ENCODE measurements at places on chromosomes 5 and 9. TPM values are rescaled to one million over a fixed set of nuclear protein-coding genes. Genes with fewer than 3 reads are reported as not detected.

Gene GABRA6
- polyA plus RNA-seq: not detected

Gene GZMA
- polyA plus RNA-seq: 0.36 TPM

DNA sequence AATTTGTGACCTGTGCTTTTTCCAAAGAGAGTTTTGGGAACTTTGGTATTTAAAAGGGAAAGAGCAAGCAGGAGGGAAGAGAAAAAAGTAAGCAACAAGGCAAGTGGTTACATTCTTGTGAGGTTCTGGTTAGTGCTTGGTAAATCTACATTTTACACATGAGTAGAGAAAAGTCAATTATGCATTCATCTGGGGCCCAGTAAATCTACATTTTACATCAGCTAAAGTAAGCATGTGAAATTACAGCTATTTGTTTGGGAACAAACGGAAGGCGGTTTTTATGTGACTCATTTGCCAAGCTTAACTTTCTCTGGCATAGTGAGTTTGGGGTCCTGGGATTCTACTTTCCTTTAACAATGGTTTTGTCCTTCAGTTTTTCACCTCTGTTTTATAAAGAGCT is 102.2 kb downstream of the SNX18 start:
- DNase-seq: no peak

- DNase-seq: no peak
Observed at GRCh38 chr5:136656811-136657210, 291.5 kb upstream of the TRPC7 start.

GRCh38 chr9:135220601-135221575 is 133.4 kb downstream of the OLFM1 start:
- no peak for DNase-seq
